ENCODE measurements at places on chromosomes 6 and 20.

GRCh38 chr6:137727216-137727765, 139.8 kb upstream of the TNFAIP3 start:
- no peak for DNase-seq

- no peak for DNase-seq
Observed at GRCh38 chr6:80789912-80790570, 683.6 kb downstream of the BCKDHB start.

- no peak for DNase-seq
Observed at GRCh38 chr6:18510644-18511033, 123.5 kb downstream of the RNF144B start.

DNA sequence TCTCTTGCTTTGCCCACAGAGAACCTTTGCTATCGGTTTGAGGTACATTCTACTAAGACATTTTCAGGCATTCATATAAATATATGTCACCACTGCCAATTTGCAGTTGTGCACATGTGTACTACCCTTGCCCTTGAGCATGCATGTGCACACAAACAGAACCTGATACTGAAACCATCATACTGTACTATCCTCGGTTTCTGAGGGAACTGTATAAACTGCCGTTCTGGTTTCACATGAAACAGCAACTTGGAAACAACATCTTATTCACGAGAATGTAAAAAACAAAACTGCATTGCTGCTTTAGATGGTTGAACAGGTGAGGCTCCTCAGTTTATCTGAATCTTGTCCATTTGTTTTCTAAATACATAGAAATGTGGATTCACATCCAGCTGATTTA, 151.2 kb upstream of the TMEM170B start:
- no peak for DNase-seq

DNA sequence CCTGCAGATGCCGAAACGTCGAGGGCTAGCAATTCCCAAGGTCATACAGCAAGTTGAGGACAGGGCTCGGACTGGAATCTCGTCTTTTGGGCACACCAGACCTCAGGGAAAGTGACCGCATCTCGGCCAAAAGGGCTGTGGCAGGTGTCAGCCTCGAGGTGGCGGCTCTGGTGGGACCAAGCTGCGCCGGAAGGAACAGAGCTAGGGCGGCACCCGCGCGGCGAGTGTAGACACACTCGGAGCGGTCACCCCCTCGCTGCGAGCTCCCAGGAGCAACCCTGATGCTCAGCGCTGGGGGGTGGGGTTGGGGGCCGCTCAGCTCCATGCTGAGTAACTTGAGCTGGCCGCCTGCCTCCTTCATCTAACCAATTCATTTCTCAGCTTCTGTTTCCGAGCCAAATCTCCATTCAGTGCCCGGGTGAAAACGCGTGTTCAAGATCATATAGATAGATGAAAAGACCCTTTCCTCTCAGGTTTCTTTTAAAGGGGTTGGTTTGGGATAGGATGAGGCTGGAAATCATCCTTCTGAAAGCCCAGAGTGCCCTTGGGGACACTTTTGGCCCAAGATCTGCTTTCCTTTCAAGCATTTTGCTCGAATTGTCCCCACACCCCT, 2.2 kb upstream of the TUBB2B start:
- no peak for DNase-seq

DNA sequence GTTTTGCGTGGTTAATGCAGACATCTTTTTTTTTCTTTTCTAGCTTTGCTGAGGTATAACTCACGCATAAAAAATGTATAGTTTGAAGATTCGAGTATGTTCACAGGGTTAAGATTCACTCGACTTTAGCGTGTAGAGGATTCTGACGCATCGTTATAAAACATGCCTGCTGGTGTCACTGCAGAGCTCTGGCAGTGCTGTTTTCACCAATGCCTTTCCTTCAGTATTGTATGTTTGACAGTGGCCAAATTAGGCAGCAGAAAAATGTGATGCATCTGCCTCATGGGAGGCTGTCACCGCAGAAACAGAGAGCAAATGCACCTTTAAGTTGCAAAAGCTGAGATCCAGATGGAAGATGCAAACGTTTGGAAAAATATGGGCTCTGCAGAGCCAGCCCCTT, 18.0 kb upstream of the SIRPB2 start:
- DNase-seq = no peak

GRCh38 chr20:20261159-20261558, 106.7 kb upstream of the INSM1 start:
- no peak for DNase-seq

DNA sequence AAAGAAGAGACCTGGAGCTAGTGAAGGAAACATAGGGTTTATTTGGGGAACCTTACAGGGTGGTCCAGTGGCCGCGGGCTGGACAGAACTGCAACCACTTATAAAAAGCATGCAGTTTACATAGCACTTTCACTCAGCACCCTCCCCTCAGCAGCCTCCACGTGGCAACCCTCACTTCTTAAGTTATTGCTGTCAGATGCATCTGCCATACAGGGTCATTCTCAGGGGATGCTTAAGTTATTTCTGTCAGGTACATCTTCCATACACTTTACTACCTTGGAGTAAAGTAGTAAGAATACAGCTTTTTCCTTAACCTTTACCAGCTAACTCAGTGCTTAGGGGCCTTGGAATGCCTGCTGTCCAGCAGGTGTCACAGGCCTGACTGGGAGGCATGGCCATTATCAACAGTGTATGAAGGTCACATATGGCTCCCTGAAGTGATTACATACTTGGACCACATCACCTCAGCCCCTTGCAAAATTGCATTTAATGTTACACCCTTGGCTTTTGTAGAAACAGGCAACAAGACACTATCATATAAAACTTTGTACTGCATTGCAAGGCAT, 2.0 kb upstream of the NOL7 start:
- no peak for DNase-seq

- no peak for DNase-seq
Observed at GRCh38 chr6:168078943-168079405, at the start of gene FRMD1. Gene FRMD1, minus strand, starts transcription at chr6:168079212. Its CDS starts 118 bp downstream, at chr6:168079094.

GRCh38 chr6:138078491-138078890, 28.7 kb downstream of the PERP start:
- DNase-seq = no peak

DNA sequence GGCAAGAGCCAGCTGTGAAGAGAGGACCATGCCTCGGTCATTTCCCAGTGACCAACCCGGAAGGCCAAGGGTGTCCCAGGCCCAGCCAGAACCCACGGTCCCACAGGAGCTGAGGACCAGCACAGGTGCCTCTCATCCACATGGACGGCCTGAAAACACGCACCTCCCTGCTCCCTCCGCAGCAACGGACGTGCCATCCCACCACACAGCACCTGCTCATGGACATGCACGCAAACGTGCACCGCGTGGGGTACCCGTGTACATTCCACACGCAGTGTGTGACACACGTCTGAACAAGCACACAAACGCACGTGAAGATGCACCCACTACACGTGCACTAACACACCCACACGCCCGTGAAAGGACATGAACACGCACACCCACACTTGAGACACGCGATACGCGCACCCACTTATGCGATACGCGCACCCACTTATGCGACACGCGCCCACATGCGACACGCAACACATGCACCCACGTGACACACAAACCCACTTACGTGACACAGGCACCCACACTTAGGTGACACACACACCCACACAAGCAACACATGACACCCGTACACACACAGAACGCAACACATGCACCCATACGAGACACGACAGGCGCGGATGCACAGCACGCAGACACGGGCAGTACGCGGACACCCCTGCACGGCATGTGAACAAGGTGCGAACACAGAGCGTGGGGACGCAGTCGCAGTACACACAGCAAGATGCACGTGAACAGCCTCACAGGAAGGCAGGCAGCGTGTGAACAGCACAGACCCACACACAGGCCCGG, 30.1 kb downstream of the LAMA5 start:
- DNase-seq = no peak

Data from T1000 (cell line).